ENCODE measurements at places on chromosomes 7 and 10. TPM values are rescaled to one million over a fixed set of nuclear protein-coding genes. Genes with fewer than 3 reads are reported as not detected.

The MKRN1 gene
- total RNA-seq: 52.6 TPM

The NCAPG2 gene
- total RNA-seq: 35.0 TPM

The ABCC2 gene
- 0.98 TPM for total RNA-seq

The LRGUK gene
- 0.82 TPM for total RNA-seq

The AIMP2 gene
- total RNA-seq: 61.9 TPM

The CCL26 gene
- 1.2 TPM for total RNA-seq

The SUN3 gene
- not detected for total RNA-seq

The TCTN3 gene
- 38.3 TPM for total RNA-seq

The ZC3HAV1 gene
- total RNA-seq: 20.0 TPM

The INPP5F gene
- total RNA-seq: 22.2 TPM

The RASA4B gene
- total RNA-seq: 4.6 TPM

The LIPK gene
- total RNA-seq: not detected

The BICC1 gene
- total RNA-seq: 123 TPM

The STN1 gene
- 18.4 TPM for total RNA-seq

The DTX2 gene
- 6.6 TPM for total RNA-seq

The TFEC gene
- total RNA-seq: 0.36 TPM

The TFPI2 gene
- total RNA-seq: 97.3 TPM

The UPF2 gene
- total RNA-seq: 18.3 TPM

The CALHM3 gene
- total RNA-seq: not detected

The IFT22 gene
- total RNA-seq: 38.1 TPM

The OR13A1 gene
- total RNA-seq: not detected

The CCDC172 gene
- total RNA-seq: not detected

The ABCB8 gene
- 18.1 TPM for total RNA-seq

The CNPY1 gene
- total RNA-seq: not detected

The INHBA gene
- total RNA-seq: 20.0 TPM

The ZPBP gene
- not detected for total RNA-seq

The SPDYE6 gene
- total RNA-seq: not detected
